ENCODE measurements at places on chromosomes 4 and X.

DNA sequence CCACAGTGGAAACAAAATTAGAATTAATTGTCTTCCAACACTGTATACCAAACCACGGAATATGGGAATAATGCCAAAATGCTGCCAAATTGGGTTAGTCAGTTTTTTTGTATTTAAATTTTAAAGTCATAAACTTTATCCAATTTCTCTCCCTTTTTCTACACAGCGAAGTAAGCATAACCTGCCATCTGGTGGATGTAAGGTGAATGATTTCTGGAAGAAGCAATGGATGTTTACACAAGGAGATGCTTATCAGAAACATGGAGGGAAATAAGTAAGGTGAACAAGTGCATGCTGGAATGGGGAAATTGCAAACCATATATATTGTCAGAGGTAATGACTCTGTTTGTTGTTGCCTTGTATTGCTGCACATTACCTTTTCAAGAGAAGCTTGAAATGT is 691.9 kb downstream of the TECRL start:
- no peak for DNase-seq

DNA sequence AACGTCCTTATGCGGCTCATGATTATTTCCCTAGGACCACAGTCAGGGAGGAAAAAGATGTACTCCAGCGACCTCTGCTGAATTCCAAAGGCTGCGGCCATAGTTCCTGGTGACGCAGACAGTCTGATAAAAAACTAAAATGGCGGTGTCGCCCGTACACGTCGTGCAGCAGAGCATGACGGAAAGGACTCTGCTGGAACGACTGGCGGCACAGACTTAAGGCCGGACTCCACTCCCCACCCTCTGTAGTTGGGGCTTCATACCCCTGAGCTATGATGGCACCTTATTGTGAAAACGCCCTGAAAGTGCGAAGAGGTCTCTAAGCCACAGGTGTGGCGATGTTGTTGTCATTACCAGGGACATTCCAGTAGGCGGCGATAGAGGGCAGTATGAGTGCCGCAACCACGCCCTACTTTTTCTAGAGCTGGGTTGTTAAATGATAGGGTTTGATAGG is 90.0 kb upstream of the EDA2R start:
- DNase-seq: no peak

DNA sequence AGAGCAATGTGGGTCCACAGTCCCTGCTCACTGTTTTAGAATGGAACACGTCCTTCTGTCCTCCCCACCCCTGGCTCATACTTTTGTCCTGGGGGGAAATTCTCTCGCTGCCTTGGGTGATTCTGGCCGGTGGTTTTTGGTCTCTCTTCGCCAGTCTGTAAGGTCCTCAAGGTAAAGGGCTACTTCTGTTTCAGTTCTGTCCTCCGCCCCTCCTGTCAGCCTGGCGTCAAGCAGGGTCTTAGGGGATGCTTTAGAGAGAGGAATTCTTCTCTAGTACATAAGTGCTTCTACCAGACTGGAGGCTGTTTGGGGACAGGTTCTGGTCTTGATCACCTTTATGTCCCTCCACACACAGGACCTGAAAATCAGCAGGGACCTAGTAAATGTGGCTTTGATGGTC is 617 bp upstream of the MRFAP1L1 start:
- no peak for DNase-seq

GRCh38 chr4:73764513-73764912 is 24.1 kb downstream of the CXCL8 start:
- DNase-seq: no peak

DNA sequence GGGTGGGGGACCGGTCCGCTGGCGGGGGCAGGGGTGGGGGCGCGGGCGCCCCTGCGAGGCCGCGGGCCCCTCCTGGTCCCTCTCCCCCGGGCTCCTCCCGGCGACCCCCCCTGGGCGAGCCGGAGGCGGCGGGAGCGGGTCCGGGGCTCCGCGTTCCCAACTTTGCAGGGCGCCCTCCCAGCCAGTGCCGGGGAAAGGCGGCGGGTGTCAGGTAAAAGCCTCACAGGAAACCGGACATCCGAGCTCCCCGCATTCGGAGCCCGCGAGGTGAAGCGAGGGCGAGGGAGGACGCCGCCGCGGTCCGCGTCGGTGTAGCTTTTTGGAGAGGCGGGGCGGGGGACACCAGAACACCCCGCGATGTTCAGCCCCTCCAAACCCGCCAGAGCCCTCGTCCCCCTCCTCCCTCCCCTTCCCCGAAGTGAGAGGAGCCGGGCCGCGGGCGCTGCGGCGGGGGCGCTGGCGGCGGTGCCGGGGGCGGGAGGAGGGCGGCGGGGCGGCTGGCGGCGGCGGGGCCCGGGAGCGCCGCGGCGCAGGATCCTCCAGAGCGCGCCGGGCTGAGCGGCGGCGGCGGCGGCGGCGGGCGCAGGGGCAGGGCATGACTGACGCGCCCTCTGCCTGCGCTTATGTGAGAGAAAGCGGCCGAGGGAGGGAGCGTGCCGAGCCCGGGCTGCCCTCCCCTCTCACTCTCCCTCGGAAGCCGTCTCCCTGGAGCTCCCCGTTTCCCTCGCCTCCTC is at the start of gene VEGFC:
TSS of gene VEGFC (minus strand) at position 597 of the 734 bp plus-strand sequence. CDS start 611 bp downstream, outside the sequence.
- DNase-seq: peak; percentile 26
